ENCODE measurements at places on chromosomes 12 and 14. TPM values are rescaled to one million over a fixed set of nuclear protein-coding genes. Genes with fewer than 3 reads are reported as not detected.

The SERPINA12 gene
- total RNA-seq, result not detected

The BDKRB2 gene
- under 0.01 TPM for total RNA-seq

- no peak for DNase-seq
Observed at GRCh38 chr12:57027011-57027804, 10.9 kb upstream of the TAC3 start.

The VIPAS39 gene
- 20.3 TPM for total RNA-seq

The SERPINA9 gene
- not detected for total RNA-seq

The HSP90AA1 gene
- total RNA-seq, result 229 TPM

- no peak for DNase-seq
Observed at GRCh38 chr12:117130801-117131200, 31.6 kb upstream of the TESC start.
